ENCODE measurements at places on chromosomes 12 and 14.

GRCh38 chr14:103854822-103855733 lies 7.7 kb upstream of the PPP1R13B start:
- peak; percentile 63 for DNase-seq

DNA sequence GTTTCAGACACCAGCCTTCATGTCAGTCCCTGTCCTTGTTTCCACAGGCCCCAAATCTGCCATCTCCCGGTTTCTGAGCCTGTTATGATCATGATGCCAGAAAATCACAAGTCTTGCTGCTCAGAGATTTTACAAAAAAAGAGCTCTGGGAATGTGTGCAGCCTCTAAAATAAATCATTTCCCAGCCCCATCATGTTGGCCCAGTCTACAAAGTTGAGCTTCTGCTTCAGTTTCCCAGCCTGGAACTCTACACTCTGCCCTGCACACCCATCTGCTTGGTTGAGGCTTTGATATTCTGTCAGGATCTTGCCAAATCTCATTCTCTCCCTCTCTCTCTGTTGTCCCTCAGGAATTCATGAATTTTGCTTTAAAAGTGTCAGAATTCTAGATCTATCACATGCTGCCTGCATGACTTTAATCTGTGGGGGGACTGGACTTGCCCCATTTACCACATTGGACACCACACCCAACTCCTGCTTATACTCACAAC lies 45.5 kb downstream of the NELL2 start:
- no peak for DNase-seq

DNA sequence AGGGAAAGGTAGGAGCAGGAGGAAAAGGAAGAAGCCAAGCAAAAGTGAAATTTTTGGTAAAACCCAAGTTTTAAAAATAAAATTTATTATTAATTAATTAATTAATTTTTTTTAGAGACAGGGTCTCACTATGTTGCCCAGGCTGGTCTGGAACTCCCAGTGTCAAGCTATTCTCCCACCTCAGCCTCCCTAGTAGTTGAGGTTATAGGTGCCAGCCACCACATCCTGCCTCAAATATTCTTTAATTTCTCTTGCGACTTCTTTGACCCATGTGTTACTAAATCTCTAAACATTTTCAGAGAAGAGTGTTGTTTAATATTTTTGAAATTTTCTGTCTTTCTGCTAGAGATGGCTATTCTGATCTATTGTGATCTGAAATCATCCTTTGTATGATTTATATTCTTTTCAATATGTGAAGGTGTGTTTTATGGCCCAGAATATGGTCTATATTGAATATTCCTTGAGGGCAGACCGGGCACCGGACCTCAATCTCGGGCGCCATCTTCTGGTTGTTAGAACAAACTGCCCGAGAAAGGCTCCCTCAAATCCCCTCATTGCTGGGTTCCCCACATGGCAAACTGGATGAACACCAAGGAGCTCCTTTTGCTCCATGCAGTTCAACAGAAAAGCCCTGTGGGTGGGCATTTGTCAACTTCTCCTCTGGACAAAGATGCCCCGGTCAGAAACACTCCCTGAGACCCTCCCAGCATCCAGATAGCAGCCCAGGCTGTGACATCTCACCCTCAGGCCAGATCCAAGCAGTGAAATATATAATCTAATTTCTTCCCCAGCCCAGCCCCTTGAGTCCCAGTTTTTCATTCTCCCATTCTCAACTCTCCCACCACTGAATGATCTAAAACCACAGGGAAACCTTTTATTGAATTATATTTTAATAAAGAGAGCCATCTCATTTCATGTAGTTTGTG lies 110.5 kb downstream of the ASCL4 start:
- peak; percentile 55 for DNase-seq

DNA sequence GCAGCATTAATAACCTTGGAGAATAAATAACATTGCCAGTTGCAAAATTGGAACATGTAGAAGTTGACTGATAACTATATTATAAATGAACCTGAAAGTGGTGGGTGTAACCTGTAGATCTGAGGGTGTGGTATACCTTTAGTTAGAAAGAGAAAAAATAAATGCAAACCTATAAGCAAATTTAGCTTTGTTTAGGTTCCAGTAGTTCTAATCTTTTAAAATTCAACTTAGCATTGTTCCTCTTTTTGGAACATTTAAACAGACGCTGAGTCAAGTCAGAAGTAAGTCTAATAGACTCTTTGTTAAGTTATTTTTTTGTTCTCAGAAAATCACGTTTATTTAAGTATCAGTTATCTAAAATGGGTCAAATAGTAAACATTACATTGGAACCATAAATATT lies 120.0 kb downstream of the DNAI7 start:
- no peak for DNase-seq

DNA sequence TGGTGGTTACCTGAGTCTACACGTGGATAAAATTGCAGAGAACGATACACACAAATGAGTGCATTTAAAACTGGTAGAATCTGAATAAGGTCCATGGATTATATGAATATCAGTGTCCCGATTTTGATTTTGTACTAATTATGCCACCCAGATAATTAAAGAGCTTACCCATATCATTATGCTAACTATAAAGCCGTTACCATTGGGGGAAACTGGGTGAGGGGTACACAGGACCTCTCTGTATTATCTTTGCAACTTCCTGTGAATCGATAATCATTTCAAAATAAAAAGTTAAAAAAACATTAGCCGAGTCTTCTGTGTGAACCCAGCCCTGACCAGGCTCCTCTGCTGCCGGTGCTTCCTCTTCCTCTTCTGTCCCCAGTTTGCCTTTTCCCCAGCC lies 107.1 kb downstream of the SMOC1 start:
- no peak for DNase-seq

GRCh38 chr14:104826189-104826860 lies 25.4 kb downstream of the ZBTB42 start:
- peak; percentile 78 for DNase-seq

GRCh38 chr14:34482463-34482862 lies 20.4 kb upstream of the SPTSSA start:
- no peak for DNase-seq

GRCh38 chr12:98838231-98838647 lies 193.1 kb downstream of the APAF1 start:
- DNase-seq = no peak

- DNase-seq = peak; percentile 86
Observed at GRCh38 chr14:33567731-33568130, 383.1 kb downstream of the EGLN3 start.

- DNase-seq = no peak
Observed at GRCh38 chr12:26732005-26732908, 100.7 kb downstream of the ITPR2 start.

DNA sequence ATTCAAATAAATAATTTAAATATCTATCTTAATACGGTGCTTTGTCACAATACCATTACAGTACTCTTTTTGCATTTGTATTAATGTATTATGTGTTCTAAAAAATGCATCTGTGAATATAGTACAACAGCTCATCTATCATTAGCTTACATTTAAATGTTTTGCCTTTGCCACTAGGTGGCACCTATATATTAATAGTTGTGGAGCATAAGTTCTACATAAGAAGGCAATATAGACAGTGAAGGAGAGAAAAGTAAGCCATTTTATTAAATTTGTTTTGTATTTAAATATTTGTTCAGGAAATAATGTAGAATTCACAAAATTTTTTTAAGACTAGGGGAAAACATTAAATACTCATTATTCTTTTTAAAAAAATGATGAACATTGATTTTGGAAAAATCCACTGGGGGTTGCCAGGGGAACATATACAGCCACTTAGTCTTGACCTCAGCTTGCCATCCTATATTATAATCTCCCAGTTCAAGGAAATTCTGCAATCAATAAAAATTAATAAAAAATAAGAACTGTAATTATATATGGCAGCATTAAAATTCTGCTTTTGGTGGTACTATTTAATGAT lies 9.8 kb downstream of the CCER1 start:
- DNase-seq = peak; percentile 23

DNA sequence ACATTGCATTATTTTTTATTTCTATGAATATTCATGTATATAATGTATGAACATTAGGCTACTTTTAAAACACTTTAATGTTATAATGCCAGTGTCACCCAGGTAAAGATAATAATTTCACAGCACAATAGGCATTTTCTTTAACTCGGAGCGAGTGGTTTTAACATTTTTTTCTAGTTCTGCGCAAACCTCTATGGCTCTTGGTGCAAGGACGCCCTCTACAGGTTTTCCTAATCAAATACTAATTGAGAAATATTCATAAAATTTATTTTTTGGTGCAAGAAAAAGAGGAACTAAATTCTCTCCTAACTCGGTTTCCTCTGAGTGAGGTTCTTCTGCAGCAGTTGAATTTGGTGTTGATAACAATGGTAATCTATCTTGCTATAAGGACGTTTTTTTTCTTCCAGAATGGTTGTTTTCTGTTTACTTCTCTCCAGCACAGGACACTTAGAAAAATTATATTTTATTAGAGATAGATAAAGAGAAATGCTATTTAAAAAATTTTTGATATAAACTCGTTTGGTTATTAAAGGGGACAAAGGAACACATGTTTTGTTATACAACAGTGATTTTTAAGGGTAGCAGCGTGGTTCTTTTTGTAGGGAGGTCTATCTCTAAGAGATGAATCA lies 2.4 kb upstream of the WIF1 start:
- DNase-seq = peak; percentile 63

DNA sequence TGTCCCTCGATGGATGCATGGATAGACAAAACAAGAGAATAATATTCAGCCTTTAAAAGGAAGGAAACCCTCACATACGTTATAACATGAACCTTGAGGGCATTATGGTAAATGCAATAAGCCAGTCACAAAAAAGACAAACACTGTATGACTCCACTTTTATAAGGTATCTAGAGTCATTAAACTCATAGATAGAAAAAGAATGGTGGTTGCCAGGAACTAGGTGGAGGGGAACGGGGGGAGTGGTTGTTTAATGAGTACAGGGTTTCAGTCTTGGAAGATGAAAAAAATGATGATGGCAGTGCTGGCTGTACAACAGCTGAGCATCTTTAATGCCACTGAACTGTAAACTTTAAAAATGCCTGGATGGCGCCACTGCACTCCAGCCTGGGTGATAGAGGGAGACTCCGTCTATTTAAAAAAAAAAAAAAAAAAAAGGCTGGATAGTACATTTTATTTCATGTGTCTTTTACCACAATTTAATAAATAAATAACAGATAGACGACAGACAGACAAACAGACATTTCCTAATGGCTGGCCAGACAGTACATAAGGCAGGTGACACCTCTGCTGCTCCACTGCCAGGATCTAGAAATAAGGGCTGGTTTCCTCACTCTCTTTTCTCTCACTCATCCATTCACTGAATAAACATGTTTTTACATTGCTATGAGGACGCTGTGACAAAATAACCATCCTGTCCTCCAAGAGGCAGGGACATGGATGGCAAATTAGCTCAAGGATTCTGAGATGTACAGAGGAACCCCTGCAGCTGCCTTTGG lies 118.8 kb downstream of the FOXN3 start:
- no peak for DNase-seq

DNA sequence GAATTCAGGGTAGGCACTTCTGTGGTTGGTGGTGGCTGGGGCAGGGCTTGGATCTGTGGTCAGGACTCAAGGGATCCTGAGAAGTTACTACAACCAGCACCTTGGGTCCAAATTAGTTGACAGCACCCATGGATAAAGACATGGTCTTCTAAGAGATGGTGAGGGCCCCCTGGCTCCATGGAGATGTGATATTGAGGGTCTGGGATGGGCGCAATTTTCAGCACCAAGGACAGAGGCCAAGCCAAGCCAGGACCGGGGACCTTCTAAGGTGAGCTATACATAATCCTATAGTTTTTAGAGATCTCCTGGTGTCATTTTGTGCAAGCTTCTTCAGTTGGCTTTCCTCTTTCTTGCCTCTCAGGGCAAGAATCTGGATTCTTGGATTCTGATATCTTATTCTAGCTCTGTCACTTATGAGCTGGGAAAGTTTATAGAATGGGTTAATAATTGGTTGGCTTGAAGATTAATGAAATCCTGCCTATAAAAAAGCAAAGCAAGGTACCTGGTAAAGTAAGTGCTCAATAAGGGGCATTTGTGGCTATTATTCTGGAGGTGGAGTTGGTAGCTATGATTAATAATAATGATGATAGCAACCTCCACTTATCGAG lies 130.1 kb upstream of the LHX5 start:
- DNase-seq = no peak

- no peak for DNase-seq
Observed at GRCh38 chr12:92000597-92000996, 145.0 kb downstream of the BTG1 start.

GRCh38 chr14:20757965-20758364 lies 10.2 kb upstream of the EDDM3B start:
- DNase-seq = no peak
